Stimulated activated CD4-positive, alpha-beta T cell treated with anti-CD3 and anti-CD28 coated beads, TNF-alpha, amount 100 ng/mL, for 1 hour (primary cell): ENCODE measurements at places on chromosomes 4 and X.

- DNase-seq, result no peak
Observed at GRCh38 chr4:137526681-137527080, 5.6 kb downstream of the PCDH18 start.

GRCh38 chrX:129719268-129719667 lies 19.5 kb upstream of the XPNPEP2 start:
- DNase-seq, result no peak

GRCh38 chr4:164700471-164700870 lies 53.5 kb upstream of the SMIM31 start:
- no peak for DNase-seq

- DNase-seq, result no peak
Observed at GRCh38 chr4:77001907-77002306, 52.4 kb downstream of the SEPTIN11 start.

DNA sequence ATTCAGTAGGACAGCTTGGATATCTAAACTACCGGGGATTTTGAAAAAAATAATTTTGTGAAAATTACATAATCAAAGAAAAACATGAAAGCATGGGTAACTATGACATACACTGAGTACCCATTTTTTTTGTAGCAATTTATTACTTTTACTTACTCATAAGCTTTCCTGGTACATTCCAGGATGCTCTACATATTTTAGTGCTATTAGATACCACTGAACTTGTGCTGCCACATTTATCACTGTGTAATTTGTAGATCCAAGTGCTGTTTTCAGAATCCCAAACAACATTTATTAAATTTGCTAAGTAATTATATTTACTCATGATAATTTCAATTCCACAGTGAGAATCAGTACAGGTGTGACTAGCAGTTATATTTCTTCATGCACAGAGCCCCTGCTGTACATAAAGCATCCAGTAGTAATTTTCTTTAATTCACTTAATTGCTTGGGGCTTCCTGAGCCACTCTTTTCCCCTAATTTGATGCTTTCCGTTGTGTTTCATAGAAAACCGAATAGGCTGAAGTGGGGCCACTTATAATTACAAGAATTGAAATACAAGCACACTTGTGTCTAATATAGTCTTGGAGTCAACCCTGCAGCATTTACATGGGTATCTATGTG lies 2254.4 kb downstream of the ARAP2 start:
- DNase-seq, result no peak

DNA sequence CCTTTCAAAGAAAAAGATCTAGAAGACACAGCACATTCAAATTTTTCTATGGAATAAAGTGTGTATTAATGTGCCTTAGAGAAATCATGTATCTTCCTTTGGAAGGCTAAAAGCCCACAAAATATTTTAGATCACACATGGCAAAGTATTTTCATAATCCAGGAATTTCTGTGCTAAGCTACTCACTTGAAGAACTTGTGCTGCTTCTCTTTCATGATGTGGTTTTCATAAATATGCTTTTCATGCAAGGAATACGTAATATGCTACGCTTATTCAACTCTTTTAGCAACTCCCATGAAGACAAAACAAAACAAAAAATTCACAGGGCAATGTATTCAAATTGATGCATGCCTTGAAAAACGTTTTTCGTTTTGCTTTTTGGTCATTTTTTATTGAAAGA lies 125.6 kb downstream of the ARHGAP24 start:
- DNase-seq, result no peak

DNA sequence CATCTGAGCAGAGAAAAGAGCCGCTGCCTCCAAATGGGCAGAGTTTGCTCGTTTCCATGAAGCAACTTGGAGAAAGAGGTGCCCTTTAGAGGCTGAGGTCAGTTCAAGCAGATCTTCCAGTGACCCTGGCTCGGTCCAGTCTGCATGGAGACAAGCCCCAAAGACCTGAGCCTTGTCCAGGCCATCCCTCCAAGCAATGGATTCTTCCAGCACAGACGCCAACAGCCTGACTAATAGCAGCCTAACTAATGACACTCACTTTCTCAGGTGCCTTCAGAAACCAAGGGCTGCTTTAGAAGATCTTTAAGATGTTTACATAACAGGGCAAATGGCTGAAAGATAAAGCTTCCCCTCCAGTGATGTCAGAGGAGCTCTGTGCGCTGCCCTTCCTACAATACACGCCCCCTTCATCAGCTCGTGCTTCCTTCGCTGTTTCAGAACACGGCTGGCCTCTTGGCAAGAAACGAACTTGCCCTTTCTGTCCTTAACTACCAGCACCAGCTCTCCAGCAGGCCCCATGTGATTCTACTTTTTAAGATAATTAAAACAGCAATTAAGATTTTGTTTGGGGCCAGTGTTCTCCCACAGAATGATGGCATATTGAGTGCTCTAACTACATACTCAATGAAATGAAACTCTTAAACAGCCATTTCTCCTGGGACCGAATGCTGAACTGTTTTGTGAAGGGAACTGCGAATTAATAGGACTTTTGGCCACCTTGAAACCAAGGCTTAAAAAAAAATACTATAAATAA lies 119.0 kb downstream of the GPR143 start:
- no peak for DNase-seq

DNA sequence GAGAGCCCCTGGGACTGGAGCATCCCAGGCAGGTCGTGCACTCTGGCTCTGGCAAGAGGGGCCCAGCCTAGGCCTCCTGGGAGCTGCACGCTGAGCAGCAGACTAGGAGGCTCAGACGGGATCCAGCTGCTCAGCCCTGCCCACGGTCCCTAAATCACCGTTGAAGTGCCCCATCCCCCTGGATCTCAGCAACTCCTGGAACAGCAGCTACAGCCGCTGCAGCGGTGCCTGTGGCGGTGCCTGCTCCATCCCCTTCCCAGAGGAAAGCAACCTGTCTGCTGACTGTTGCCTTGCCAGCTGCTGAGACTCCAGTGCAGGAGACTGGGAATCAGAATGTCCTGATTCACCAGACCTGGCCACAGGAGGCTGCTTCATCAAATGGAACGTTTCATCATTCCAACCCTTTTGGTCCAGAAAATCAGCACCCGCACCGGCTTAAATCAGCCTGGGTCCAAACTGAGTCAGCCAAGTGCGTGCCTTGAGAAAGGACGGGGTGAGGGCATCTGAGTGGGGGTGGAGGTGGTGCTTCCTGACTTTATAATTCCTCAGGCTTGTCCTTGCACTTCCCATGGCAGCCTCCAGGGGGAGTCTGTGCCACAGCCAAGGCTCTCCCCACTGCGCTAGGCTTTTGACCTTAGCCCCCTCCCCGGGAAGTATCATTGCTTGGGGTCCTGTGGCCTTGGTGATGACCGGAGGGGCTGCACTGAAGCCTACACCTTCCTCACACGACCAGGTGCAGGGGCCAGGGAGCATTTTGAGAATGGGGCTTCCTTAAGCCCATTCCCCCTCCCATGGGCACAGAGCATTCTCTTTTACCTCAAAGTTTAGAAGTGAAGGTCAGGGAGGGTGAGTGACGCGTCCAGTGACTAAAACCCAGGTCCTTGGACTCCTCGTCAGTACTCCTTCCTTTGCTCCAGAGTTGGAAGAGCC lies 6.5 kb downstream of the ZNF185 start:
- DNase-seq, result peak; percentile 5

- no peak for DNase-seq
Observed at GRCh38 chr4:96097040-96097607, 257.2 kb downstream of the PDHA2 start.

- no peak for DNase-seq
Observed at GRCh38 chr4:4610672-4611071, 68.8 kb upstream of the STX18 start.

GRCh38 chr4:54333657-54334056 lies 104.6 kb downstream of the PDGFRA start:
- no peak for DNase-seq

DNA sequence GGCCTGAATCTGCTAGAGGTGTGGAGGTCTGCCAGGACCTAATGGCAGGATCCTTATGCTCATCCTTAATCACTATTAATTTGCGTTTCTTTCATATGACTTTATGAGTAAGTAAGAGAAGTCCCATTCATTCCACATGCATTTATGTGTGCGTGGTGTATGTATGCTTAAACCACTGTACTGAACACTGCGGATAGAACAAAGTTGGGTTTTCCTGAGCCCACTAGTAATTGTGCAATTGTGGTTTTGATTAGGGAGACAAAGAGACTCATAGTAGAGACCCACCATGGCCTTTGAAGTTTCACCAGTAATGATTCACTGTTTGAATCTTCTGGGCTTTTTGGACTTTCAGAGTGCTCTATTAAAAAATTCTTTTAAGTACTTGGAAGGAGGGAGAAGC lies 498.5 kb upstream of the DIPK2B start:
- DNase-seq, result no peak

GRCh38 chrX:131571348-131571747 lies 27.5 kb downstream of the OR13H1 start:
- DNase-seq, result no peak

DNA sequence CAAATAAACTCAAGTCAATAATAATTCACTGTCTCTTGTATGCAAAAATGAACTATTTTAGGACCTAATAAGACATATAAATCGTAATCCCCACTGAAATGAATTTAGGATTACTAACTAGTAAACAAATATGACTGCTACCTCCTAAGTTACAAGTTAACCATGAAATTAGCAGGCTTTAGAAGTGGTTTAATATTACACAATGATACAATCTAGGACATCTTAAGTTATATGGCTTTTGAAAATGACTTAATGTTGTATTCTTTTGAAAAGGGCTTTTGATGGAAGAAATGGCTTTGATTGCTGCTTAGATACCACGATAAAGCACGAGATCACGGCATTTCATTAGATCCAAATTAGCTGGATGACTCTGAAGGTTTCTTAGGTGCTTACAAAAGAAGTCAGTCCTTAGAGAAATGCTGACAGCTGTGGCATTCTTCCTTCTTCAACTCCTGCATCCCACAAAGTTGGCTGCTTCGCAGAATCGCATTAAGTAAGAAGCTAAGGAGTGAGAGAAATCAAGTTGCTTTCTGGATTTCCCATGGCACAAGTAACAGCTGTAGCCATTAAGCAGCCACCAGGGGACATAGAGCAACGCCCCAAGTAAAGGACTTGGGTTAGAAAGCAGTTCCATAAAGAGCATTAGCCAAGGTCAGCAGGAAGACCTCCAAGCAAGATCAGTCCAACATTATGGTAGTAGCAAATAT lies 6.9 kb downstream of the SLC10A7 start:
- DNase-seq, result no peak

DNA sequence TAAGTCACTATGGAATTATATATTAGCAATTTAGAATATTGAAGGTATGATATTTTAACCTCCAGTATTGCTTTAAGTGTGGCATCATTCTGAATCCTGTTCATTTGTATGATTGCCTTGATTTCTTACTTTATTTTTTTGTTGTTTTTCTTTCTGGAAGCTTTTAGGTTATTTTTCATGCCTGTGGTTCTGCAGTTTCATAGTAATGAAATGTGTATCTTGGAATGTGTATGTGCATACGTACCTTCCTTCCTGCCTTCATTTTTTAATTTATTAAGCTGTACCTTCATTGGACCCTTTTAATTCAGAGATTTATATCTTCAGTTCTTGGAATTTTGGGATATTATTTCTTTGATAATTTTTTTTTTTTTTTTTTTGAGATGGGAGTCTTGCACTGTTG lies 22.1 kb downstream of the CPEB2 start:
- DNase-seq, result no peak

DNA sequence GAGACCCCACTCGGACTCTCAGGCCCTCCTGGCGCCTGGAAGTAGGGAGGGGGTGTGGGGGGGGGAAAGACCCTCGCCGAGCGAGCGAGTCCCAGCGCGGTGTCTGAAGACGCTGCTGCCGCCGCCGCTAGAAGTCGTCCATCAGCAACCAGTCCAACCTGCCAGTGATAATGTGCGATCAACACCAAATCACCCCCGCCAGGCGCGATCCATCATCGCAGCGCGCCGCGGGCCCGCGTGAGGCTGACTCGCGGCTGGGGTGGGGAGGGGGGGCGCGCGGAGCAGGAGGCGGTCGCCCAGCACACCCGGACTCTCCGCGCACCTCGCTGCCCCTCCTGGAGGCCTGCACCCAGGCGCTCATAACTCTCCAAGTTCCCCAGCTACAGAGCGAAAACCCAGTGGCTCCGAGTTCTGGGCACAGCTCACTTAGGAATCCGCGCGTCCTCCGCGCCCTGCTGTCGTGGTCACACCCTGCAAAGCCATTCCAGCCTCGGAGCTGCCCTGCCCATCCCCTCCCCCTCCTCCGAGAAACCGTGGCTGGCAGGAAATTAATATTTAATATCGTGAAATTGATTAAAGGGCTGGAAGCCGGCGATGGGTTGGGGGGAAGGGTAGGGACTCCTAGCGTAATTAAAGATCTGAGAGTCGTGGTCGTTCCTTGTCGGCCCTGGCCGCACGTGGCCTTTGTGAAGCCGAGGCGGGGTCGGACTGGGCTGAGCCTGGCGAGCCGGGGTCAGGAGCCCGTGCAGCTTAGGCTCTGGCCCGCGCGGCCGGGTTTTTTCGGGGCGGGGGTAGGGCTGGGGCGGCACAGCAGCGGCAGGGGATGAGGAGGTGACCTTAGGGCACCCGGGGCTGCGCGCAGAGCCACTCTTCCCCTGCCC lies 58.1 kb upstream of the BCOR start:
- no peak for DNase-seq
